Endothelial cell (in vitro differentiated cells): ENCODE measurements at places on chromosomes 3 and 15. TPM values are rescaled to one million over a fixed set of nuclear protein-coding genes. Genes with fewer than 3 reads are reported as not detected.

The IL5RA gene
- total RNA-seq: not detected

The GALK2 gene
- total RNA-seq: 25.7 TPM

The ACKR2 gene
- total RNA-seq: 3.8 TPM

The PLA2G4E gene
- total RNA-seq: not detected

The GOLGA8T gene
- total RNA-seq: 0.41 TPM

The HYKK gene
- 1.3 TPM for total RNA-seq

The SPINK8 gene
- not detected for total RNA-seq

The XYLB gene
- 2.4 TPM for total RNA-seq

The TNFAIP8L3 gene
- total RNA-seq: 0.77 TPM

The HRG gene
- not detected for total RNA-seq

The NOX5 gene
- total RNA-seq: not detected

The PRSS50 gene
- total RNA-seq: 0.38 TPM

The SLC6A11 gene
- total RNA-seq: 0.15 TPM

The NDUFB4 gene
- total RNA-seq: 92.6 TPM
